ENCODE measurements at places on chromosomes 4 and X.

GRCh38 chrX:123217077-123217476 lies 33.0 kb downstream of the GRIA3 start:
- no peak for DNase-seq

DNA sequence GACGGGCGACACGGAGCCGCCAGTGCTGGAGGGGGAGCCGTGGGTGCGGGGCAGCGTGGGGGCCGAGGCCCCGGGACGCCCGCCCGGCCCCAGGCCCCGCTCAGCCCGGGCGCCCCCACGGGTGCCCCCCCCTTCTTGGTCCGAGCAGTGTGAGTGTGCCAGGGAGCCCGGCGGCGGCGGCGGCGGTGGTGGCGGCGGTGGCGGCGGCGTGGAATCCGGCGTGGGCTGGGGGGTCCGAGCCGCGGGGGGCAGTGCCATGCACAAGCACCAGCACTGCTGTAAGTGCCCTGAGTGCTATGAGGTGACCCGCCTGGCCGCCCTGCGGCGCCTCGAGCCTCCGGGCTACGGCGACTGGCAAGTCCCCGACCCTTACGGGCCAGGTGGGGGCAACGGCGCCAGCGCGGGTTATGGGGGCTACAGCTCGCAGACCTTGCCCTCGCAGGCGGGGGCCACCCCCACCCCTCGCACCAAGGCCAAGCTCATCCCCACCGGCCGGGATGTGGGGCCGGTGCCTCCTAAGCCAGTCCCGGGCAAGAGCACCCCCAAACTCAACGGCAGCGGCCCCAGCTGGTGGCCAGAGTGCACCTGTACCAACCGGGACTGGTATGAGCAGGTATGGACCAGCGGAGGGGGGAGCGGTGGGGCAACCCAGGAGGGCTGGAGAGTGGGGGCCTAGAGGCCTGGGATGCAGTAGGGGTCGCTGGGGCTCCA lies 466 bp downstream of the DLG3 start:
- no peak for DNase-seq

DNA sequence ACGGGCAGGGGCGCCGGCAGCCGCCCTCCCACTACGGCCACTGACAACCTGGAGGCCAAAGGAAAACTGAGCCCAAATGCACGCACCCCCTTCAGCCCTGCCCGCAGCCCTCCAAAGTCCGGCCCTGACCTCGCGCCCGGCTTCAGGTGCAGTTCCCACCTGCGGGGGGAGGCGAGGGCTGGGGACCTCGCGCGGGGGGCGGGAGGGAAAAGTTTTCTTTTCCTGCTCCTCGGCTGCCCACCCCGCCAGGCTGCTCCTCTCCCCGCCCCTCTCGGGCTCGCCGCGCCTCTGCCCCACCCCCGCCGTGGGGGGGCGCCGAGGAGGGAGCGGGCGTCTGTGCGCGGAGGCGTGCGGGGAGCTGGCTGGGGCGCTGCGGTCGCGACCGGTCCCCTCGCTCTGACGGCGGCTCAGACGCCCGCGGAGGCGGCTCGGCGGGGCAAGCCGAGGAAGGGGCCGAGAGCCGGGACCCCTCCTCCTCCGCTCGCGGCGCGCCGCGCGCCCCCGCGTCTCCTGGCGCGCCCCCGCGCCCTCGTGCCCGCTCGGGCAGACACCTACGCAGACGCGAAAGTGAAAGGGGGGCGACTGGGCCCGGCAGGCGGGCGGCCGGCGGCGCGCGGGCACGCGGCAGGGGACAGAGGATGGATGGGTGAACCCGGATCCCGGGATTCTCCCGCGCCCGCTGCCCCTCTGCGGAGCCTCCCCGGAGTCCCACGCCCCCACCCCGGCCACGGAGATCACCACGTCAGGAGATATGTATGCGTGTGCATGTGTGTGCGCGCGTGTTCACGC lies 3.1 kb upstream of the NR3C2 start:
- no peak for DNase-seq

DNA sequence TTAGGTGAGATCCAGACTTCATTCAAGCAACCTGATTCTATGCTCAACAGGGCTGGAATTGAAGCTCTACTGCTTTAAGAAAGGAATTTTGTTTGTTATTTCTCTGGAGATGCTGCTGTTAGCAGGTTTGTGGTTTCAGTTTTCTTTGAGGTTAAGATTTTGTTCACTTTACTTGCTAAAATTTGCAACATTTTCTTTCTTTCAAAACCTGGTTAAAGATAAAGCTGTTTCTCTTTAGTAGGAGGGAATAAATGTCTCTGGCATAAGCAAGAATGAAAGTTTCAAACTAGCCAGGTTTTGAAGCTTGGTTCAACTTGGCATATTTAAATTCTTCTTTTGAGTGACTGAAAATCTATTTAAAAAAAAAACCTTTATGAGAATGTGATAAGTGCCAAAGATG lies 660.6 kb upstream of the NR3C2 start:
- no peak for DNase-seq

DNA sequence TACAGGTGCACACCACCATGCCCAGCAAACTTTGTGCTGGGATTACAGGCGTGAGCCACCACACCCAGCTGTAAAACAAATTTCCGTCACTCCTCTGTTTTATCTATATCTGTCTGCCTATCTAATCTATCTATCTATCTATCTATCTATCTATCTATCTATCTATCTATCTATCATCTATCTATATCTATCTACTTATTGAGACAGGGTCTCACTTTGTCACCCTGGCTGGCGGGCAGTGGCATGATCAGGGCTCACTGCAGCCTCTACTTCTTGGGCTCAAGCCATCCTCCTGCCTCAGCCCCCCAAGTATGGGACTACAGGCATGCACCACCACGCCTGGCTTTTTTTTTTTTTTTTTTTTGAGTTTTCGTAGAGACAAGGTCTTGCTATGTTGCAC lies 20.6 kb downstream of the AKAP14 start:
- no peak for DNase-seq

GRCh38 chrX:115018040-115018647 lies 728 bp upstream of the IL13RA2 start:
- DNase-seq, result no peak

GRCh38 chr4:151567056-151567455 lies 158.1 kb downstream of the FHIP1A start:
- no peak for DNase-seq
